ENCODE measurements at places on chromosomes 12 and 14.
A peak's percentile ranks its signal among the peaks of the same experiment; 100 is the strongest.

- DNase-seq: no peak
Measured at GRCh38 chr12:18283831-18284230, 22.5 kb downstream of the PIK3C2G start.

GRCh38 chr14:78566026-78566858 is 396.1 kb downstream of the NRXN3 start:
- DNase-seq: peak; percentile 16

- DNase-seq: no peak
Measured at GRCh38 chr12:78392918-78393317, 471.7 kb upstream of the SYT1 start.

- no peak for DNase-seq
Measured at GRCh38 chr14:25048170-25049016, 1.6 kb downstream of the STXBP6 start.

GRCh38 chr12:44021471-44021971 is 185.6 kb downstream of the TMEM117 start:
- no peak for DNase-seq

GRCh38 chr12:22160396-22161003 is 114.5 kb downstream of the CMAS start:
- DNase-seq: no peak

DNA sequence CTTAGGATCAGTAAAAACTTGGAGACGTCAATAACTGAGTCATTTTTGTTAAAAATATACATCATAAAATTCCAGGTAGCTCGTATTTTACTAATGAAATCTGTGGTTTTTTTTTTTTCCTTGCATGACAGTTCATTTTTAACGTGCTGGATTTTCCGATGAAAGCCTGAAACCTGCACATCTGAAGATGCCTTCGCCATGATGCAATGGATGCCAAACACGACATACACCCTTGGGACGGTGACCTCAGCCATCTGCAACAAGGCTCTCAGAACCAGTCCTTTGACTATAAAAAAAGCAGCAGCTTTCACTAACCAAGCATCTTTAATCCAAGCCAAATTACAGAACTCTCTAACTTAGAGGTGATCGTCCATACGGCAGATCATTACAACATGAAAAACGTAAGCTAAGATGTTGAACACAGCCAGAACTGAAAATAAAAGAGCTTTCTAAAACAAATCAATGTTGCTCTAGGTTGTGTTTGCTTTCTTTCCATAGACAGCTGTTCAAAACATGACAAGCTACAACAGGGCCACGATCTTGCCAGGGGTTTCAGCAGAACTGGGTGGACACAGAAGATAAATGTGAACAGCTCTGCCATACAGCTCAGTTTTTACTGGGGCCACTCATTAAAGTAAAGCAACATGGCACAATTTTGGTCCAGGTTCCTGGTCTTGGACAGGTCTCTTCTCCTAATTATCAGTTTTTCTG is 7.8 kb downstream of the NIN start:
- peak; percentile 40 for DNase-seq

DNA sequence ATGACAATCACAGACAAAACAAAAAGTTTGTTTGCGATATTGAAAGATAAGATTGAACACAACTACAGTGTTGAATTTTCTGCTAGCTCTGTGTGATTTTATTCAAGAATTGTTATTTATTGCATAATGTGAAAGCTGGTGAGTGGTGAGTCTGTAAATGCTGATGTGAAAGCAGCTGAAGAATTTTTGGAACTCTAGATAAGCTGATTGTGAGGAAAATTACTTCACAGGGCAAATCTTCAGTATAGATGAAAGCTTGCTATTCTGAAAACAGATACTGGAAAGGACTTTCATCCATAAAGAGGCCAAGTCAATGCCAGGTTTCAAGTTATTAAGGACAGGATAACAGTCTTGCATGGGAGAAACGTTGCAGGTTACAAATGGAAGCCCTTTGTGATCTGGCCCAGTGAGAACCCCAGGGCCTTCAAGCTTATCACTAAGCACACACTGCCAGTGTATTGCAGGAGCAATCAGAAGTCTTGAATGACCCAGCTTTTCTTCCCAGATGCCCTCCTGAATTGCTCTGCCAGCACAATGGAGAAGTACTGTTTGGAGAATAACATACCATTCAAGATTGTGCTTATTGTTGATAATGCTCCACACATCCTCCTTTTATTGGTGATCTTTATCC is 153.7 kb downstream of the PCNX1 start:
- DNase-seq: no peak

GRCh38 chr14:88895116-88895515 is 70.7 kb downstream of the TTC8 start:
- no peak for DNase-seq

- no peak for DNase-seq
Measured at GRCh38 chr12:43336962-43337555, 214.9 kb downstream of the ADAMTS20 start.

DNA sequence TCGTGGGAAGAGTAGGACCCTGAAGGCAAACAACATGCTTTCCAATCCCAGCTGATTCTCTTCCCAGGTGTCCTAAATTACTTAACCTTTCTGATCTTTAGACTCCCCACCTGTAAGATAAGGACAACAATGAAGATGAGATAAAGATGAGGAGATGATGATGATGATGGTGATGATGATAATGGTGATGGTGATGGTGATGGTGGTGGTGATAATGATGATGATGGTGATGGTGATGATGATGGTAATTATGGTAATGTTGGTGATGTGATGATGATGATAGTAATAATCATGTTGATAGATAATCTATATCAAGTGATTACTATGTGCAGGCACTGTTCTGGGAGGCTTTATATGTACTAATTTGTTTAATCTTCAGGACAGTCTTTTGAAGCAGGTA is 48.3 kb downstream of the NR1H4 start:
- DNase-seq: no peak

DNA sequence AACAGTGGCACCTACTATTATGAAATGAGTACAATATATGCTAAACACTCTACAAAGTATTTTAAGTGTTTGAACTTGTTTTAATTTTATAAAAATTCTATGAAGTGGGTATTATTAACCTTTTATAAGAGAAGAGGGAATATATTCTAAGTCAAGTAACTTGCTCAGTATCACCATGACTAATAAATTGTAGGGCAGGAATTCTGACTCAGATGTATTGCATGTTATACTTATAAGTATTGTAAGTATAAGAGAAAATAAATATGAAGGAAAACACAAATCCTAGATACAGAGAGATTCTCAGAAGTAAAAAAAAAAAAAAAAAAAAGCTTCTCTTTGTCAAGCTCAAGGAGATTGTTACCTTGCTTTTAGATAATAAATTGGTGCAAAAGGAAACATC is 893.2 kb downstream of the SLC16A7 start:
- DNase-seq: no peak

- no peak for DNase-seq
Measured at GRCh38 chr14:69281450-69282169, 21.7 kb downstream of the GALNT16 start.

DNA sequence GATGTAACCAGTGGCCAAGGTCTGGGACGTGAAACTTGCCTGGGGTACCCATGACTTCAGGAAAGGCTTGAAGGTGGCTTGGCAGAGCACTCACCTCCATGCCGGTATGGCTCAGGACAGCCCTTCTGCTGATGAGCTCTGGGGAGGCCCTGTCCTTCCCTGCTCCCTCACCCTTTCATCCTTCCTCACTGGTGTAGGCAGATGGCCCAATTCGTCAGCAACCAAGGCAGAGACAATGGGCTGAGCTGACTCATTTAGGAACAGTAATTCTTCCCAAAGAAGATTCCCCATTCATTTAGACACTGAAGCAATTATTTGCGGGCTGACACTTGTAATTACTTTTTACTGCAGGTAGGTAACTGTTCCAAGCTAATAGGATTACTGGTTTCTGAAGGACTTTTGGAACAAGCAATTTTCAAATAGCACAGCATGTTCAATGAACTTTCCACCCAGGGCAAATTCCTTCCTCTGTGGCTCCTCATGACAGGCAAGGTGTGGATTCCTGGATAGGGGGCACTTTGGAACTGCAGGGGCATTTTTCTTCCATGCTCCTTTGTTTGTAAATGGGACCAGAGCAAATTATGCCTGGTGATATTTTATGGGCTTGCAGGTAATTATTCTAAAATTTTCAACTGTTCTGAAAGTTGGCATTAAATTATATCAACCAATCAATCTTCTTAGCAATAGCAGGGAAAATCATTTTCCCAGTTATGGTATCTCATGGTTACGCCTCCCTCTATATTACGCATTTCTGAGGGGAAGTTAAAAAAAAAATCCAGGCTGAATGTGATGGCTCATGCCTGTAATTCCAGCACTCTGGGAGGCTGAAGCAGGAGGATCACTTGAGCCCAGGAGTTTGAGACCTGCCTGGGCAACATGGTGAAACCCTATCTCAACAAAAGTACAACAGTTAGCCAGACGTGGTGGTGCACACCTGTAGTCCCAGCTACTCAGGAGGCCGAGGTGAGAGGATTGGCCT is 24.1 kb upstream of the NRDE2 start:
- no peak for DNase-seq

GRCh38 chr14:39682582-39682981 is 250.3 kb upstream of the FBXO33 start:
- no peak for DNase-seq

DNA sequence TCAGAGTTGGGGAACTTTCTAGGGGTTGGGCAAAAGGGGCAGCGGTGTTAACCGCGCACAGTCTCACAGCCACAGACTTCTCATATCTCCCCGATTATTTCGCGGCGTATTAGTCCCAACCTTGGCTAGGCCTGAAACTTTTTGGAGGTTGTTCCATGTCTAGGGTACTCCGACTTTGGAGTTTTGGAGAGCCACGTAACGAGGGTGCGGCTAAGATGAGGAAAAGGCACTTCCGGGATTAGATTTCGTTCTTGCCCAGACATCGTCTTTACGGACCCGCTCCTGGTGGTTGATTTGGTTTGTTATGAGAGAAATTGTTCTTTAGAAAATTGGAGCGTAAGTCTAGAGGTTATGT is 513 bp downstream of the CCNK start:
- DNase-seq: peak; percentile 10

DNA sequence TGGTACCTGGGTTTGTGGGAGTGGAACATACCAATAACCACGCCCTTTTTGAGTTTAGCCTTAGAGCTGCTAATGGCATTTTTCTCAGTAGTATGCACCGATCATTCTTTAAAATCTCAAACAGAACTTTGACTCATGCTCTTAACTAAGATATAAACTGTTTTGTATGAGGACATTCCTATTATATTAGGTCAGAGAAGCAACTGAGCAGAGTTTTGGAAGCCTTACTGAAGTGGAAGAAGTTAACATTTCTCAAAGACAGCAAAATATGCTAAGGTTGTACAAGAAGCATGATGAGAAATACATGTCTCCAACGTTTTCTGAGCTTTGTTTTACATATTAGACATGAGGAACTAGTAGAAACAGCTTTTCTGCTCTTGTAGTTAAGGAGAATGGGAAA is 819.2 kb downstream of the FSCB start:
- DNase-seq: no peak
